Left renal cortex interstitium (tissue), 4 donors: ENCODE measurements at places on chromosomes 12 and 14. TPM values are rescaled to one million over a fixed set of nuclear protein-coding genes. Genes with fewer than 3 reads are reported as not detected.

ANKS1B gene
- polyA plus RNA-seq, result 4.8 TPM

- no peak for DNase-seq
Measured at GRCh38 chr12:55703901-55704761, 3.6 kb downstream of the ITGA7 start.

GRCh38 chr14:100567877-100568163, 19.4 kb downstream of the BEGAIN start:
- DNase-seq, result no peak

DNA sequence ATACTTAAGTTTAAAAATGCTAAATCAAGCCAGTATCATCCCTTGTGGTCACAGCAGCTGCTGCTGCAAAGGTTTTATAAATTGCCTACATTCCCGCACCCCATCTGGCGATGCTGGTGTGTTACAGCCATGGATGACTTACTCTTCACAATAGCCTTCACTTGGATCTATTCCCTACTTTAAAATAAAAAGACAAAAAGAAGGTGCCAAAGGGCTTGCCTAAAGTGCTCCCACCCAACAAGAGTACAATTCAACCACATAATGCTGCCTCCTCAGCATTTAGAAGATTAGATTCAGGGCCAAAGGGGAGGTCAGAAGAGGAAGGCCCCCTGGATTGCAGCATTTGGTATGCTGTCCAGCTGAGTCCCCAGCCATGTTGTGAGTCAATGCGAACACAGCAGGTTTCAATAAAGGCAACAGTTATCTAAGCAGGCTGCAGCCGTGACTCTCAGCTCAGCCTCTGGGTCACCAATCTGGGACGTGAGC, 176.1 kb downstream of the DAD1 start:
- DNase-seq, result no peak

GRCh38 chr12:120237360-120238171, 28.0 kb downstream of the PXN start:
- no peak for DNase-seq

DNA sequence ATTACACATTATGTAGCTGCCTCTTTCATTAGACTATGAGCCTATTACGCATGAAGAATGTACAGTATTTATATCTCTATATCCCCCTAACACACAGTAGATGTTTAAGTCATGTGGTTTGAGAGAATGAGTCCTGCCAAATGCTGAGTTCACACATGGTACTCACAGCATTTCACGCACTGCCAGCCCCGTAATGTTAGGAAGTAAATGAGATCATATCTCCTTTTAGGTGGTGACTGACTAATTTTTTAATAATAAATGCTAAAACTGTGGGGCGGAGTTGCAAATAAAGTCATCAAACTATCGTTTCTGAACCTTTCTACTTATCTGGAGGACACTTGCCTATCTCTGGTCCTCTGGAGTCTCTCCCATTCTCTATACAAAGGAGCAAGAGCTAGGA, 343.8 kb downstream of the ADAMTS20 start:
- DNase-seq, result no peak

DNA sequence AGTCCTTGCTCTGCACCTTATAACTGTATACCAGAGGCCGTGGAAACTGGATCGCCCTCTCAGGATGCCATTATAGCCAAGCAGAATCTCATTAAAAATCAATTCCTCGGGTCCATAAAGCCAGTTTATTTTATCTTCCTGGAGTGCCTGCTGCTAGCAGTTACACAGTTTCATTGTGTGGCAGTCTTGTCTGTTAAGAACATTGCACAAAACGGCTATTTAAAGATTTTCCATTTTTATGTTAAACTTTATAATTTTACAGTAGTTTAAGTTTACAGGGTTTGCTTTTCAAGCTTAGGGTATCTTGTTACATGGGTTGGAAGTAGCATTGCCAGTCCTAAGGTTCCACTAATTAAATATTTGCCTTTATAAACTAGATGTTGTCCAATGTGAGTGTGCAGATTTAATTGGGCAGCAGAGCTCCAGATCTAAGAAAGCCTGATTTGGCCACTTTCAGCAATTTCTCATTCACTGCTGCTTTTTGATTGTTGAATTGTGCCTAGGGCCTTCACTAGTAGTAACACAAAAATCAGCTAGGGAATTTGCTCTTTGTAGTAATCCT, 17.0 kb downstream of the TMEM30B start:
- no peak for DNase-seq

DNA sequence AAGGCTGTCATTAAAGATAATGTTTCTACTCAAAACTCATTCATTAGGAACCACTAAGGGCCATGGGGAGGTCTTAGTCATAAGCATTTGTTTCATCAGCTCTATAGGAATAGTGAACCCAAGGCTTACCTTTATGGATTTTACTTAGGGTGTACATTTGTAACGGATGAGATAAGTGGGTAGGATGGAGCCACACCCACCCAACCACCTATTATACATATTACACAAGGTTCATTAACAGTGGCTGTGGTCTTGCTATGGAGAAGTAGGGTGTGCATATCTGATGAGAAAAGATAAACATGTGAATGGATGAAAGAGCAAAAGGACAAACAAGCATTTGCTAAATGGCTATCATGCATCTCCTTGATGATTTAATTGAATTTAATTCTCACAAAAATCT, 39.6 kb upstream of the ITPR2 start:
- DNase-seq, result no peak
